ENCODE measurements at places on chromosomes 1 and 21. TPM values are rescaled to one million over a fixed set of nuclear protein-coding genes. Genes with fewer than 3 reads are reported as not detected.
A peak's percentile ranks its signal among the peaks of the same experiment; 100 is the strongest.

PRR9 gene
- not detected for total RNA-seq

OR2L5 gene
- total RNA-seq, result not detected

NPPB gene
- not detected for total RNA-seq

DNA sequence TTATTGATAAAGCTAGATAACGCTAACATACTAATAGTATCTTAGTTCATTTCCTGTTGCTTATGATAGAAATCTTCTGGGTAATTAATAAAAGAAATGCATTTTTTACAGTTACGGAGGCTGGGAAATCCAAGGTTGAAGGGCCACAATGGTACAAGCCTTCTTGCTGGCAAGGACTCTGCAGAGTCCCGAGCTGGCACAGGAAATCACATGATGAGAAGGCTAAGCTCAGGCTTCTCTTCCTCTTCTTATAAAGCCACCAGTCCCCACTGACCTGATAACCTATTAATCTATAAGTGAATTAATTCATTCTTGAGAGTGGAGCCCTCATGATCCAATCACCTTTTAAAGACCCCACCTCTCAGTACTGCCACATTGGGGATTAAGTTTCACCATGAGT, 82.6 kb downstream of the GPR161 start:
- no peaks in the 10 kb centered on the region for H3K4me1 ChIP-seq
- H3K36me3 ChIP-seq, result no peaks in the 10 kb centered on the region
- no peak overlapping the region for H3K4me3 ChIP-seq
- H3K27ac ChIP-seq, result no peak overlapping the region

DNA sequence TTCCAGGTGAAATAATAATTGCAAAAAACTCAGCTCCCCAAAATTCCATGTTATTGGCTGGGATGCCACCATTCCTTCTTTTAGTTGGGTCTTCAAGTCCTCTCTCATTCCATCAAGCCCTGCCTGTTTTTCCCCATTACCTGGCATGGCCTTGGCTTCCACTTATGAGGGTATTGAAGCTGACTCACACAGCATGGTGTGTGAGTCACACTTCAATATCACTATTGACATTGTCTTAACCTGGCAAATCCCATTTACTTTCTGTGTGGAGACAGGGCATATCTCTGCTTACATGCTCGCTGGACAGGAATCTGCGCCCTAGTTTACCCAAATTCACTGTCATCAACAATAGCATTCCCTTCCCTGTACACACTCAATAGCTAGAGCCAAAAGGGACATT, 1806.8 kb downstream of the BRINP3 start:
- no peaks in the 10 kb centered on the region for H3K4me1 ChIP-seq
- no peak overlapping the region for H3K27ac ChIP-seq
- DNase-seq, result no peak
- no peaks in the 10 kb centered on the region for H3K27me3 ChIP-seq

GRCh38 chr1:113783254-113784103, 24.2 kb upstream of the PHTF1 start:
- DNase-seq, result no peak
- H3K4me1 ChIP-seq, result peaks cover 20% of the 10 kb centered on the region
- H3K27ac ChIP-seq, result no peak overlapping the region
- H3K4me3 ChIP-seq, result no peak overlapping the region

GRCh38 chr1:94383966-94384408, 34.2 kb upstream of the ABCD3 start:
- no peak overlapping the region for H3K4me3 ChIP-seq
- DNase-seq, result no peak
- no peak overlapping the region for H3K27ac ChIP-seq
- H3K27me3 ChIP-seq, result peaks cover 4% of the 10 kb centered on the region

DNA sequence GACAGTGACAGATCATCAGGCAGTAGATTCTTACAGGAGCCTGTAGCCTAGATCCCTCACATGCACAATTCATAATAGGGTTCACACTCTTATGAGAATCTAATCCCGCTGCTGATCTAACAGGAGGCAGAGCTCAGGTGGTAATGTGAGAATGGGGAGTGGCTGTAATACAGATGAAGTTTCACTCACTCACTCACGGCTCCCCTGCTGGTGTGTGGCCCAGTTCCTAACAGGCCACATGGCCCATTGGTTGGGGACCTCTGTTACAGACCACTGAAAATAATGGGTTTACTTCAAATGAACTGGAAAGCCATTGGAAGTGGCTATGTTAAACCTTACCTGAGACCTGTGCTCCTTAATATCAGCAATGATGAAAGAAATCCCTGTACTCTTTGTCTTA, 151.0 kb downstream of the GRIK1 start:
- no peak overlapping the region for H3K4me3 ChIP-seq
- DNase-seq, result no peak
- H3K27me3 ChIP-seq, result no peaks in the 10 kb centered on the region

DNA sequence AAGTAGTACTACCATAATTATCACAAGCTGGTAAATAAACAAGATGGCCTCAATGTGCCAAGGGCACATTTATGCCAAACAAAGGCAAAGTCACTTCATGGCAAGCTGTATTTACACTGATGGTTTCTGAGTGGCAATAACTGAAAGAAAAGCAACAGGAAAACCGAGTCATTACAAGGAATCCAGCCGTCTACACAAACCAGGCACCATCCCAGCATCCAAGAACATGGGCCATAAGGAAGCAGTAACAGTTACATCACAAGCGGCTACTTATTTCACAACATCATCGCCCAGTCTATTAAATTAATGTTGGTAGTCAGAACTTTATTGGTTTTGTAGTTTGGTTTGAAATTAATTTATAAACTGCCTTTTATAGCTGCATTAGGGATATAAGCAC, 214.2 kb downstream of the RERE start:
- H3K4me3 ChIP-seq, result no peak overlapping the region
- no peaks in the 10 kb centered on the region for H3K27me3 ChIP-seq
- no peak overlapping the region for H3K27ac ChIP-seq
- peaks cover 4% of the 10 kb centered on the region for H3K36me3 ChIP-seq
- DNase-seq, result no peak

DNA sequence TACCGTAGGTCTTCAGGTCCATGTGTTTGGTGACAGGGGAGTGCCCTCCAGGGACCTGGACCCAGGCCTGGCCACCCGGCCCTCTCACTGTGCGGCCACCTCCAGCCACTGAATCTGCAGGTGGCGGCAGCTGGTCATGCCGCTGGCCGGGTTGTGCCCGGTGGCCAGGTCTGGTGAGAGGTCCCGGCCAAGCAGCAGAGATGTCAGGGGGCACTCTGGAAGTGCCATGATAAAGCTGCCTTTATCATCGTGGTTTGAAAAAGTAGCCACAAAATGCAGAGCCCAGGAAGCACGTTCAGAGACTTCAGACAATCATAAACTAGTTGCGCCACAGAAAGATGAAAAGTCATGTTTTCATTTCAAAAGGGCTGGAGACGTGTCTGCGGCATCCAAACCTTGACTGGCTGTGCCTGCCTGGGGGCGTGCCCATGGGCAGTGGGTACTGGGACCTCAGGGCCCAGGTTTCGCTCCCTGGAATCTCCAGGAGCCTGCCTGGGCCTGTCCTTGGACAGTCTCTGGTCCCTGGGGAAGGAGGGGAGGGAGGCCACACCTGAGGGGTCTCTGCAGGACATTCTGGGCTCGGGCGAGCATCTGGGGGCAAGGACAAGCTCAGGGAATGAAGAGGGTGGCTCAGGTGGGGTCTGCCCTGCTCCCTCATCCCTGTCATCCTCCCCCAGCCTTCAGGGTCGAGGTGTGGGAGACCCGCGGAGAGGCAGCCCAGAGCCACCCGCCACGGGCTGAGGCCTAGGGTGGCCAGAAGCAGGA, 44.9 kb downstream of the COL18A1 start:
- no peak overlapping the region for H3K27ac ChIP-seq
- no peaks in the 10 kb centered on the region for H3K27me3 ChIP-seq
- H3K36me3 ChIP-seq, result no peaks in the 10 kb centered on the region
- H3K4me1 ChIP-seq, result peaks cover 3% of the 10 kb centered on the region
- H3K4me3 ChIP-seq, result no peak overlapping the region

DNA sequence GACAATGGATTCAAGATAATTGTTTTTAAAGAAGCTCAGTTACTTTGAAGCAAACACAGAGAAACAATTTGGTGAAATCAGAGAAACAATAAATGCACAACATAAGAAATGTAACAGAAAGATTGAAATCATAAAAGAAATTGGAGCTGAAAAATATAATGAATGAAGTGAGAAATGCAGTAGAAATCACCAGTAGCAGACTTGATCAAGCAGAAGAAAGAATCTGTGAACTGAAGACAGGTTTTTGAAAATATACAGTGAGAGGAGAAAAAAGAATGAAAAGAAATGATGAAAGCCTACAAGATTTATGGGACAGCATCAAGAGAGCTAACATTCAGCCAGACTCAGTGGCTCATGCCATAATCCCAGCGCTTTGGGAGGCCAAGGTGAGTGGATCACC, 4.2 kb upstream of the SELP start:
- H3K4me3 ChIP-seq, result no peak overlapping the region
- H3K36me3 ChIP-seq, result peaks cover 6% of the 10 kb centered on the region
- no peaks in the 10 kb centered on the region for H3K4me1 ChIP-seq
- no peak for DNase-seq
- peaks cover 6% of the 10 kb centered on the region for H3K27me3 ChIP-seq
- H3K27ac ChIP-seq, result no peak overlapping the region

DNA sequence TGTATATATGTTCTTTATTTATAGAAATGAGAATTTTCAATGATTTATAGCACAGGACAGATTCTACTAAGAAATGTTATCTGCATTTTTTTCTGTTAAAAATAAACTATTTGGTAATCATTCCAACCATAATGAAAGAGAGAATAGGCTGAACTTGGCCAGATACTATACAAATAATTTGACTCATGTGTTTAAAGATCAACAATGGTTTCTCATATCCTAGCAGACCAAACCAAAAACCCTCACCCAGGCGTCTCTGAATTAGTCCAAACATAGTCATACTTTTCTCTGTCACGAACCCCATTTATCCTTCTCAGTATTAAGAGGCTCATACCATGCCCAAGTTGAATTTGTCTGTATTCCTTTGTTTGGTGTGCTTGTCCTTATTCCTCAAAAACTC, 40.3 kb downstream of the RPE65 start:
- H3K27me3 ChIP-seq, result peaks cover 2% of the 10 kb centered on the region
- H3K4me1 ChIP-seq, result peaks cover 11% of the 10 kb centered on the region
- no peaks in the 10 kb centered on the region for H3K36me3 ChIP-seq
- H3K4me3 ChIP-seq, result no peak overlapping the region
- no peak for DNase-seq

DNA sequence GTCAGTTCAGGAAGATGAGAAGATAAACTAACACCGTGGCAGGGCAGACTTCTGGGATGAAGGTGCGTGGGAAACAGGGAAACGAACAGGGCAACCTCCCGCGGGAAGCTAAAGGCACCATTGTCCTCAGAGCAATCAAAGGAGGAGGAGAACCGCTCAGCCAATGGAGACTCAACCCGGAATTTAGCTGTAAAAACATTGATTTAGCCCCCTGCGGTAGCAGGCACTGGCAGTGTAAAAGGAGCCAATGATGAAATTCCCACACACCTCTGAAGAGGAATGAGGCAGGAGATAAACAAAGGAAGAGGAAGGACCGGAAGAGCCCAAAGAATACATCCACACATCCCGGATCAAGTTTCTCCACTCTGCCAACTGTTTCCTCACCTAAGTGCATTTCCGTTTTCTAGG, 19.5 kb downstream of the HLCS start:
- no peaks in the 10 kb centered on the region for H3K27me3 ChIP-seq
- no peak for DNase-seq
- peaks cover 14% of the 10 kb centered on the region for H3K4me1 ChIP-seq
- H3K36me3 ChIP-seq, result peaks cover 19% of the 10 kb centered on the region

GRCh38 chr1:10308001-10308400, 90.9 kb upstream of the PGD start:
- H3K36me3 ChIP-seq, result peaks cover 31% of the 10 kb centered on the region
- no peaks in the 10 kb centered on the region for H3K27me3 ChIP-seq
- H3K4me1 ChIP-seq, result peaks cover 18% of the 10 kb centered on the region
- no peak overlapping the region for H3K4me3 ChIP-seq
- no peak for DNase-seq

GRCh38 chr1:162873671-162874666, 13.0 kb upstream of the CCDC190 start:
- peaks cover 12% of the 10 kb centered on the region for H3K36me3 ChIP-seq
- no peaks in the 10 kb centered on the region for H3K4me1 ChIP-seq
- DNase-seq, result no peak
- H3K27ac ChIP-seq, result no peak overlapping the region

GRCh38 chr1:16979475-16980327, 719 bp downstream of the MFAP2 start:
- peaks cover 40% of the 10 kb centered on the region for H3K4me1 ChIP-seq
- H3K27ac ChIP-seq, result no peak overlapping the region
- DNase-seq, result no peak
- H3K27me3 ChIP-seq, result peaks cover 8% of the 10 kb centered on the region
- H3K4me3 ChIP-seq, result peak overlapping the region; percentile 82

GRCh38 chr1:18056545-18056944, 51.1 kb upstream of the IGSF21 start:
- H3K4me1 ChIP-seq, result no peaks in the 10 kb centered on the region
- H3K4me3 ChIP-seq, result no peak overlapping the region
- H3K27ac ChIP-seq, result no peak overlapping the region

GRCh38 chr1:233443040-233443760, 115.7 kb downstream of the MAP3K21 start:
- peaks cover 4% of the 10 kb centered on the region for H3K4me1 ChIP-seq
- no peak for DNase-seq
- no peak overlapping the region for H3K4me3 ChIP-seq
- H3K27ac ChIP-seq, result no peak overlapping the region

DNA sequence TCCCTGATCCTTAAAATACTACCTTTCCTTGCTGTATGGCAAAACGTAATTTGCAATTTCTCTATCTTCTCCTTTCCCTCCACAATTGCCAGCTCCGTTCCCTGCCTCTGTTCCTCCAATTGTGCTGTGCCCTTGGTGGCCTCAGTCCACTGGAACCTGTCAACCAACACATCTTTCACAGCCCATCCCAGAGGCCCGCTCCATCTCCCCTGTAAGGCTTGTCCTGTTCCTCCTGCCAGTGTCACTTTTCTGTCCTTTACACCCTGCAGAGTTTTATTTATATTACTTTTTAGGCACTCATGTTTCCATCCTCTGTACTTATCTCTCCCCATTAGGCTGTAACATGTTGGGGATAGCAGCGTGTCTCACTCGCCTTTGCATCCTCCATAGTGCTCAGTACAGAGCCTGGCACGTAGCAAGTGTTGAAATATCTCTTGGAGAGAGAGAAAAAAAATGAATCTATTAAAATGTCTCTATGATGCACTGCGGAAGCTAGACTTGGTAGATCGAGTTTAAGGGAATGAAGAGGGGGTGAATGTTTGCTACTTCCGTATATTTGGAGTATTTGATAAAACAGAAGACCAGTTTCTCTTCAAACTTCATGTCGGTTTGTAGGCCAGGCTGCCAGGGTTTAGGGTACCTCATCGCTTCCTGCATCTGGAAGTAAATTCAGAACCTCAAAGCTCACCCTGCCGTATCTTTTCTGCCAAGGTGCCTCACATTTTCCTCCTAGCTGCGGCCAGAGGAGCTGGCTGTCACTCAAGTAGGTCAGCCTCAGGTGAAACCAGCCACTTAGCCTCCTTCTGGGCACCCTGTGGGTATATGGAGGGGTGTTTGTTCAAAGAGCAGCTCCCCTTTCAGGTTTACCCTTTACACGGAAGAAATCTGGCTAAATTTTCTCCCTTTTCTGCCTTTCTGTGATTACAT, 303.8 kb downstream of the TM2D1 start:
- peaks cover 21% of the 10 kb centered on the region for H3K4me1 ChIP-seq
- H3K4me3 ChIP-seq, result no peak overlapping the region
- H3K27ac ChIP-seq, result no peak overlapping the region

- no peak overlapping the region for H3K27ac ChIP-seq
- no peaks in the 10 kb centered on the region for H3K4me1 ChIP-seq
- no peaks in the 10 kb centered on the region for H3K27me3 ChIP-seq
- peaks cover 8% of the 10 kb centered on the region for H3K36me3 ChIP-seq
- no peak for DNase-seq
Observed at GRCh38 chr1:155463865-155464650, 98.5 kb downstream of the ASH1L start.
